ENCODE measurements at places on chromosomes 6 and 20. TPM values are rescaled to one million over a fixed set of nuclear protein-coding genes. Genes with fewer than 3 reads are reported as not detected.

Gene SLC12A5
- total RNA-seq = 6.6 TPM

Gene COL9A3
- total RNA-seq = 123 TPM

DNA sequence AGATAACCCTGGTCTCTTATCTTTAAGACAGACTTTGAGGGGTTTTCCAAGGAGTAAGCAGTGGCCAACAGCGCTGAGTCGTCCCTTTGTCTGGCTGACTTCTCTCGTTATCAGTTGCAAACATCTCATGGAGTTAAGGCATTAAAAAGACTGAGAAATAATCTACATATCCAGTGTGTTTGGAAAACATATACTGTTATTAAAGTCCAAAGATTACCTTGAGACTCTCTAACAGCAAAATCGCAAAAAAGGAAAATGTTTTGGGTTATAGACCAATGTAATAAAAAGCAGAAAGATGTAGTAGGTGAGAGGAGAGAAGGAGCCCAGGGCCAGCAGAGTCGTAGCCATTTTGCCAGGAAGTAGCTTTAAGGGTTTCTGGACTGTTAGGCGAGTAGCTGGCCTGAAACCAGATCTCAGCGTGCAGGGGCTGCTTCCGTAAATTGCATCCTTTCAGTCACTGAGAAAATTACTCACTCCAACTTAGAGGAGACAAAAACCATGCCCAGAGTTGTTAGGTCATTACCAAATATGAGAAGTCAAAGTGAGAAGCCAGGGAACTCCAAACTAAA is 24.6 kb downstream of the MYLK4 start:
- peaks cover 2% of the 10 kb centered on the region for H3K27me3 ChIP-seq
- peaks cover 29% of the 10 kb centered on the region for H3K4me1 ChIP-seq
- H3K4me3 ChIP-seq = no peak overlapping the region
- peaks cover 8% of the 10 kb centered on the region for H3K36me3 ChIP-seq
- DNase-seq = no peak

DNA sequence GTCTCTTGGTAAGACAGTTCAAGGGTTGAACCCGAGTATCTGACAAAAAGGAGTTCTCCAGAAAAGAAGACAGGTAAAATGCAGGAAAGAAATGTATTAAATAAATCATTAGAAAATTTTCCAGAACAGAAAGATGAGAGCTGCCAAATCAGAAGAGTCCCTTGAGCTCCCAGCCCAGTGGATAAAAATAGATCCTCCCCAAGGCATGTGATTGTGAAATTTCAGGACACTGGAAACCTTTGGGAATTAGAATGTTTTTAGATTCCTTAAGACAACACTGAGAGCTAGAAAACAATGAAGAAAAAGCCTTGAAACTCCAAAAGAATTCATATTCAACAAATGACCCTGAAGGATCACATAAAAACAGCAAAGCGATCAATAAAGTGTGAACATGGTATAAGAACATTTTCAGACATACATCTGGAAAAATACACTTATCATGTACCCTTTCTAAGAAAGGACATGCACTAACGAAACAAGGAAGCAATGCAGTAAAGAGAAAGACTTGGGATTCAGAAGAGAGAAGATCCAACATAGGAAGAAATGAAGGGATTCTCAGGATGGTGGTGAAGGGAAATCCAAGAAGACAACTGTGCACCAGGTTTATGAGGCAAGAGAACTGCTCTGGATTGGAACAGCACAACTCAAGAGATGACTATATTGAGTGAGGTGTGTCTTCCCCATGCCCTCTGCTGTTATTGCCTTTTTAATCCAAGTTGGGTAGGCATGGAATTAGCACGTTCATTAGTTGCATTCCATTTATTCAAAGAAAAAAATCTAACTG is 390.4 kb downstream of the SYNE1 start:
- no peak overlapping the region for H3K27ac ChIP-seq
- no peaks in the 10 kb centered on the region for H3K27me3 ChIP-seq
- no peak overlapping the region for H3K4me3 ChIP-seq
- DNase-seq = no peak

- H3K4me3 ChIP-seq = no peak overlapping the region
- no peaks in the 10 kb centered on the region for H3K27me3 ChIP-seq
- no peak for DNase-seq
- no peak overlapping the region for H3K27ac ChIP-seq
Measured at GRCh38 chr6:108463784-108464183, 96.9 kb upstream of the FOXO3 start.

- H3K27me3 ChIP-seq = no peaks in the 10 kb centered on the region
- no peak overlapping the region for H3K27ac ChIP-seq
- H3K36me3 ChIP-seq = no peaks in the 10 kb centered on the region
- H3K4me1 ChIP-seq = peaks cover 12% of the 10 kb centered on the region
- no peak overlapping the region for H3K4me3 ChIP-seq
Measured at GRCh38 chr20:57900226-57900905, 190.6 kb upstream of the PMEPA1 start.

DNA sequence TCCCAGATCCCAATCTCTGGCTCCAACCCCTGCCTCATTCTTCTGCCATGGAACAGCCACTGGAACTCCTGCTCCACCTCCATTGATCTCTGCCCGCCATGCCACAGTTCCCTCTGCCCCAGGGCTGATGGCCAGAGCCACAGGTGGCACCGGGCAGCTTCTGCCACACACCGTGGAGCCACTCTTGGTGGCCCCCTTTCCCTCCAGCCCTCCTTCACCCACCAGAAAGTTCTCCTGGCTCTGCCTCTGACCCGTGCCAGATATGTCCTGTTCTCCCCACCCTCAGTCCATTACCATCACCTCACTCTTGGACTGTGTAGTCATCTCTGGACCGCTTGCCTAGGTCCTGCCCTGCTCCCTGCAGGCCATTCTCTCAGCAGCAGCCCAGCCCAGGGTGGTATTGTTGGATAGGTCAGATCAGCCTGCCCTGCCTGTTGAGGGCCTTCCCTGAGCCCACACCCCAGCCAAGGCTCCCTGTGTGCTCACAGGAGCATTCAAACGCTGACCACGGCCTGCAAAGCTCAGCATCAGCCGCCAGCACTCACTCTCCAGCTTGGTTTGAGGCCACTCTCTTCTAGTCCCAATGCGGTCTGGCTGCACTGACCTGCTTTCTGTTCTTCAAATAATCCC is 16.8 kb upstream of the SYNDIG1 start:
- peaks cover 38% of the 10 kb centered on the region for H3K4me1 ChIP-seq
- H3K27me3 ChIP-seq = peaks cover 6% of the 10 kb centered on the region
- no peak for DNase-seq

DNA sequence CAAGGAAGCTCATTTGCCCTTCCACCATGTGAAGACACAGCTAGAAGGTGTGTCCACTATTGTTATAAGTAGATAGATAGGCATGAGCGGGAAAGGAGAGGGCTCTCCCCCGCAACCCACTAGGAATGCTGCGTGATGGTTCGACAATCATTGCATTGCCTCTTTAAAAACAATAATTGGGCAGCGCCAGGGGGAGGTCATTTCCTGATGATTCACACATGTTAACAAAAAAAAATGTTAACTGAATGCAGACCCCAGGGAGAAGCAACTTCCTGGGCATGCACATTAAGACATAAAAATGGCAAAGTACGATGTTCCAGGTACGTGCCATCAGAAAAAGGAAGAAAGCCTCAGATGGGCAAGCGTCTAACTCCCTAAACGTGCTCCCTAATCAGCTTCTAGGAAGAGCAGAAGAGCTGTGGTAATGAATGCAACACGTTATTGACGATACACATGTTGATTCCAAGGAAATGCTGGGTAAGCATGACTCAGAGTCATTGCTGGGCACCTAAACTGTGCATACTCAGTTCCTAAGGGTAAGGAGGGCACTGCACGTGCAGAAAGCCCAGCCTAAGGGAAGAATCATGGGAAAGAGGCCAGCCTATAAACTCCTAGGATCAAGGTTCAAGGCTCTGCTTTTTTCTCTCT is 113.7 kb downstream of the FAM217A start:
- no peaks in the 10 kb centered on the region for H3K27me3 ChIP-seq
- H3K4me3 ChIP-seq = no peak overlapping the region
- H3K27ac ChIP-seq = no peak overlapping the region
- no peaks in the 10 kb centered on the region for H3K4me1 ChIP-seq
- DNase-seq = no peak
- H3K36me3 ChIP-seq = no peaks in the 10 kb centered on the region

DNA sequence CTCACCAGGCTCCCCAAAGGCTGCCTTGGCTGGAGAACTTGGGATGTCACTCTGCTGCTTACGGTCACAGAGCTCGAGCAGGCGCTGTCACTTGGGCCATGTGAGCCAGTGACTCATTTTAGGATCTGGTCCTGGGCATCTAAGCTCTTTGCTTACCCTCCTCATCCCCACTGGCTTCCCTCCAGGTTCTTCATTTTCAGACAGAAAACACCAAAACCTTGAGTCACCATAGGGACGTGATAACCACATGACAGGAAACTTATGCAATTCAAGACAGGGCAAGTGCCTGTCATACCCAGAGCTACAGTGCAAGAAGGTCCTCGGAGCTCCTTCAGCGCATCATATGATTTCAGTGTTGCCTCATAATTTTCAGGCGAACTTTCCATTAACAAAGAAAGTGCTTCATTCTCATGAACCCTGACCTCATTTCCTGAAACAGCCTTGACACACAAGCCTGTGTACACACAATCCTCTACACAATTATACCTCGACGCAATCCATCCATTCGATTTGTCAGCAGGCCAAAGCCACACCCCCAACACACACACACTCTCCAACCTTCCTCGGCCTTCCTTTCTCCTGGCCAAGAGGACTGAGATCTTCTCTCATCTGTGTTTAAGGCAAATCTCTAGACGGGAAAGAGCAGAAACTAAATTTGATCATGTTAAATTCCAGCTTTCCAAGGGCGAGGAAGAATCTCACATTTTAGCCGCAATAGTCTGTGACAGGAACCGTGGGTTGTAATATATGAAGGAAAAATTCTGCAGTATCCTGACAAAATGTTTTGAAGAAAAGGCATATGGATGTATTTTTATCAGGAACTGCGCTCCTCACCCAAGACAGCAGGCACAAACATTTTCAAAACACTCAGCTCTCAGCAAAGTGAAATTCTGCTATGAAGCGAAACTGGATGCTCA is 25.3 kb downstream of the TBC1D7 start:
- no peaks in the 10 kb centered on the region for H3K4me1 ChIP-seq
- no peak for DNase-seq
- H3K27me3 ChIP-seq = no peaks in the 10 kb centered on the region

DNA sequence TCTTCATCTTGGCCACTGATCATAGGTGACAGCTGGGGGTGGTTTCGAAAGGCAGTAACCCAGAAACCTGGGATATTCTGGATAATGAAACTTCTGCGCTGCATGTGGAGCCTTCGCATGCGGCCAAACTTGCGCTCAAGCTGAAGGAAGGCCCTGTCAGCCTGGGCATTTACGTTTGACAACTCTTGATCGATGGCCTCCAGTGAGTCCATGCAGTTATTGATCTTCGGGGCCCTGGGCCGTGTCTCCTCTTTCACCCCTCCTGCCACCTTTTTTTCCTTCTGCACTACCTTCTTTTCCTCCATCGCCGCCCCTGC is 729 bp downstream of the TSPYL4 start:
- DNase-seq = no peak
- H3K27me3 ChIP-seq = no peaks in the 10 kb centered on the region
- no peak overlapping the region for H3K27ac ChIP-seq
- H3K36me3 ChIP-seq = peaks cover 3% of the 10 kb centered on the region
- no peak overlapping the region for H3K4me3 ChIP-seq
- H3K4me1 ChIP-seq = peaks cover 27% of the 10 kb centered on the region

Data from WTC11 (cell line).